ENCODE measurements at places on chromosomes 12 and 14.

DNA sequence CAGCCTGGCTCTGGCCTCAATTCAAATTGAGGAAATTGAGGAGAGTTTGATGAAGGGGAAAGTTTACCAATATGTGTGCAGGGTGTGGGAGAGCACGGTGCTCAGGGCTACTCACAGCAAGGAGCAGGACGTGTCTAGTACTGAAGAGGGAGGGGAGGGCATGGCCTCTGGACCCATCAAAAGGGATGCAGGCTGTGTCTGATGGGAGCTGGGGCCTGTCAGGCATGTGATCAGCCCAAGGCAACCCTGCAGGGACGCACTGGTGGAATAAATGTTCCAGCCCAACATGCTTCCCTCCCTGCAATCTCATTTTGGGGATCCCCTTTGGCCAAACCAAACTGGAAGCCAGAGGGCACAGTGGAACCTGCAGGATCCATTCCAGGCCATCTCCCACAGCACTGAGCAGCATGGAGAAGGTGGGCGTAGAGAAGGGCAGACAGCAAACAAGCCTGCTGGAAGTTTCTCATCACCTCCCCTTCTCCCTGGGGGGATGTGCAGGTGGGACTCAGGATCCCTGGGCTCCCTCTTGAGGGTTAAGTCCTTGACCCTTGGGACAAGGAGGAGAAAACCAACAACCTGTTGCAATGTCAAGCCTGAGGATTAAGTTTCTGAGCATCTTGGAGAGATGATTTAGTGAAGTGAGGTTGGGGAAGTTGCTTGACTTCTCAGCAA is 17.8 kb upstream of the RBM19 start:
- DNase-seq: no peak

DNA sequence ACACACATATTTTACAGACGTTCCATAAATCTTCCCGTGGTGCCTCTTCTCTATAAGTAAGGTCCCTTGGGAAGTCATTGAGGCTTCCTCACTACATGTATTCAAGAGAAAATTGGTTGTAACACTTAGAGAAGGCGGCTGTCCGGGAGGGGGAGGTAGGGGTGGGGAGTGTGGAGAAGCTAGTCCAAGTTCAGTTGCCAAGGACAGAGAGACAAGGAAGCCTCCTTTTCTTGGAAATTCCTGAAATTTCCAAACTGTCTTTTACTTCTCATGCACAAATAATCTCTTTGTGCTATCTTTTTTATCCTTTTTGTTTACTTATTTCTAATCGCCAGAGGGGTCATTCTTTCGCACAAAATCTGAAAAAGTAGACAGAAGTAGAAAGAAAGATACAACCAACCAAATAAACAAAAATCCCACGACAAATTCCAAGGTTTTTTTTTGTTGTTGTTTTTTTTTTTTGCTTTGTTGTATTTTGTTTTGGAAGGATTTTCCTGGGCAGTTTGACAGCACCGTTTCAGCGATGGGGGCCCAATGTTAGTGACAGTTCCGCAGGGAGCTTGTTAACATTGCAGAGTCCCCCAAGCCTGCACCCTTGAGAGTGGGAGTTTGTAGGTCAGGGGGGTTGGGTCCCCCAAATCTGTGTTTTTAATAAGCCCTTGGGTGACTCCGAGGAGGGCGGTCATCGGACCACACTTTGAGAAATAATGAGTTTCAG is 45.2 kb downstream of the MAP1LC3B2 start:
- no peak for DNase-seq

DNA sequence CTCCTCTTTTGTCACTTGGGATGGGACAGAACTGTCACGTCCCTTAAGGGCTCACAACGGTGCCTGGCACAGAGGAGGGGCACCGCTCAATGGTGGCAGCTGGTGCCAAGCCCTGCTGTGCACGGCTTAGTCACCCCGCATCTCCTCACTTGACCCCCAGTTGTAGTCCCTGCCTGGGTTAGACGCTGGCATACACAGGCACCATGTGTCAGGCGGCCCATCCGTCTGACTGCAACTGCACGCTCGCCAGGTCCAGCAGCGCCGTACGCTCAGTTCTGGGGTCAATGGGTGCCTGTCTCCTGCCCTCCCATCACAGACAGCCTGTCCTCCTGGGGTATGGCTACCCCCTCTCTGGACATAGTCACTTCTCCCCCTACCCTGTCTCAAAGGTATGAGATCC is 1.6 kb upstream of the PACS2 start:
- DNase-seq: no peak

- DNase-seq: no peak
Observed at GRCh38 chr14:32537166-32537565, 208.1 kb downstream of the AKAP6 start.

- DNase-seq: no peak
Observed at GRCh38 chr12:95118138-95118787, 44.8 kb upstream of the NR2C1 start.

DNA sequence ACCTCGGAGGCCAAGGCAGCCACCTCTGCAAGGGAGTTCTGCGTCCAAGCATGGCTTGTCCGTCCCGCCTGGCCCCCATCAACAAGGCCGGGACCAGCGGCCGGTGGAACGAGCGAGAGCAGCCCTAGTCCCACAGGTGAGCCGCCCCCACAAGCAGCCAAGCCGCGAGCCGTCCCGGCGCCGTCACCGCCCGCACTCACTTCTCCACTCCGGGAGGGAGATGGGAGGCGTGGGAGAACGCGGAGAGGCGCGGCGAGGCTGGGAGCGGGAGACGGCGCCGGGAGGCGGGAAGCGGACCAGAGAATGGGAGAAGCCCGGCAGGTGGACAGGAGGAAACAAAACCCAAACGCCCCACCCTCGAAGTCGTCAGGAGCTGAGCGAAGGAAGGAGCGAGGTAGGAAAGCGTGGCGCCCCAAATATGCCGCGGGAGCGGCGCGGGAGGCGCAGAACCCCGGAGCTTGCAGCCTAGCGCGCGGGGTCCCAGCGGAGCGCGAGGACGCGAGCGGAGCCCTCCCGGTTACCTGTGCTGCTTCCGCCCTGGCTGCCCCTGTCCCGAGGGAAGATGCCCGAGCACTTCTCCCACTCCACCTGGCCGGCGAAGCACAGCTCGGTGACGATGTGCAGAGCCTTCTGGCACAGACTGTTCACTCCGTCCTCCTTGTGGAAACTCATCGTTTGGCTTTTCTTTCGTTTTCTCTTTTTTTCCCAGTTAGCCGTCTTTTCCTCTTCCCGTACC is 600 bp downstream of the SYT10 start:
- DNase-seq: no peak

DNA sequence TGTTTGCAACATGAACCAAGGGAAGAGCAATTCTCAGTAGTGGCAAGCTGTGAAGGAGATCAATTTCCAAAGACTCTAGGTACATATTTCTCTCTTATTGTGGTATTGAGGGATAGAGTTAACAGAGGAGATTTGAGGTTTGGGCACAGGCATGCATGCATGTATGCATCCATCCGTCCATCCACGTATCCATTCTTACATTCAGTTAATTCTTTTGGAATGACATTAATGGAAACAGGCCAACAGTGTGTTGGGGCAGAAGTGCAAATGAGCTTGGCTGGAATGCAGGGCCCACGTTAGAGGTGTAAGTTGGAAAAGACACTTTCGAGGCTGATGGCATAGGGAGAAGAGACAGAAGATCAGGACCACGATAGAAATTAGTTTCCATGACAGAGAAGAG is 216.9 kb upstream of the PELI2 start:
- no peak for DNase-seq

DNA sequence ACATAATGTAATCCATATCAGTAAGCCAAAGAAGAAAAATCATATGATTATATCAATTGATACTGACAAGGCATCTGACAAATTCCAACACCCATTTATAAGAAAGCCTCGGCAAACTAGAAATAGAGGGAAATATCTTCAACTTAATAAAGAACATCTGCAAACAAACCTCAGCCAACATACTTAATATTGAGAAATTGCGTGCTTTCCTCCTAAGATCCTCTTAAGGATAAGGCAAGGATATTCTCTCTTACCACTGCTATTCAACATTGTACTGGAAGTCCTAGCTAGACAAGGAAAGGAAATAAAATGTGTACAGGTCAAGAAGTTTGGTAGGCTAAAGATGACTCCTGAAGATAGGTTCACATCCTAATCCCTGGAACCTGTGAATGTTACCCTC is 115.9 kb downstream of the DERA start:
- no peak for DNase-seq

DNA sequence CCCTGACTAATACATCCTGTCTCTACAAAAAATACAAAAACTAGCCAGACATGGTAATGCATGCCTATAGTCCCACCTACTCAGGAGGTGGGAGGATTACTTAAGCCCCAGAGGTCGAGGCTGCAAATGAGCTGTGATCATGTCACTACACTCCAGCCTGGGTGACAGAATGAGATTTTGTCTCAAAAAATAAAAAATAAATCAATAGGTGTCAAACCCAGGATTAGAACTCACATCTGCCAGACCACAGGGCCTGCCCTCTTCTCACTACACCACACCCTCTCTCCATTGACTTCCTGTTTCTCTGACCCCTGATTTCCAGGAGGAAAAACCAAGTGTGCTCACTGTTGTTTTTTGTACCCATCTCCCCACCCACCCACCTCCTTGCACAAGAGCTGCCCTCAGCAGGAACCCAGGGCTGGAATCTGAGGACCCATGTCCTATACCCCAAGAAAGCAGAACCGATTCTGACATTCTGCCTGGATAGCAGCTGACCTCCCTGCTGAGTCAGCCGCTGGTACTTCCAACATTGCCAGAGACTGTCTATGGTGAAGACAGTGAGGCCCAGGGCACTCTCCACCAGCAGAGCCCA is 6.2 kb downstream of the CMKLR1 start:
- no peak for DNase-seq

- DNase-seq: no peak
Observed at GRCh38 chr12:45540661-45541341, 188.7 kb upstream of the ARID2 start.

GRCh38 chr12:88453323-88453722 is 126.9 kb downstream of the KITLG start:
- no peak for DNase-seq

- DNase-seq: no peak
Observed at GRCh38 chr12:53931844-53932581, 6.6 kb upstream of the HOXC13 start.

DNA sequence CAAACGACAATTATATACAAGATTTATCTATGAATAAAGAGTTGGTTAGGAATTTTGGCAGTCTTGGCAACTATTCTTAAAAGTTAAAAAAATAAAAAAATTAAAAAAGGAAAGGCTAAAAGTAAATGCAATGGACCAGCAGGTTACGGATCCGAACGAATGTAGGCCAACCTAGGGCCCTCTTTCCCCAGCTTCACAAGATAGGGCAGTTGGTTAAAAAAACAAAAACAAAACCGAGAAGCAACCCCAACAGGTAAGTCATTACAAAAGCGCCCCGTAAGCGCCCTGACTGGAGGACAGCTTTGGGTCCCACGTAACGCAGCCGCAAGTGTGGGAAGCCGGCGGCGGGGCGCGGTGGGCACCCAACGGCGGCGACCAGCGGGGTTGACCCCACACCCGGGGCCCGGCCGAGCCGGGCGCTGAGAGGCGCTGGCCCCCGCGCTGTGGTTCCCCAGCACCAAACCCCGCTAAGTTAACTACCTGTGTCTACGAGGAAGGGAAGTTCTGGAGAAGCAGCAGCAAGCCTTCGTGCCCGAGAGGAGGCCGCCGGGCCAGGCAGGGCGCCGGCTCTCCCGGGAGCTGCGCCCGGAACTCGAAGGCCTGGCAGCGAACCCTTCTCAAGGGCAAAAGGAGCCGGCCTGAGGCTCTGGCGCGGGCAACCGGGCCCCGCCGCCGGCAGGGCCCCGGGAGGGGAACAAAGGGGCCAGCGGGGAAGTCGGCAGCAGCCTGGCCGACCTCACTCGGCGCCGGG is 882 bp downstream of the HECTD1 start:
- DNase-seq: peak; percentile 71

- peak; percentile 4 for DNase-seq
Observed at GRCh38 chr14:106507354-106507753, 981.0 kb downstream of the TMEM121 start.

DNA sequence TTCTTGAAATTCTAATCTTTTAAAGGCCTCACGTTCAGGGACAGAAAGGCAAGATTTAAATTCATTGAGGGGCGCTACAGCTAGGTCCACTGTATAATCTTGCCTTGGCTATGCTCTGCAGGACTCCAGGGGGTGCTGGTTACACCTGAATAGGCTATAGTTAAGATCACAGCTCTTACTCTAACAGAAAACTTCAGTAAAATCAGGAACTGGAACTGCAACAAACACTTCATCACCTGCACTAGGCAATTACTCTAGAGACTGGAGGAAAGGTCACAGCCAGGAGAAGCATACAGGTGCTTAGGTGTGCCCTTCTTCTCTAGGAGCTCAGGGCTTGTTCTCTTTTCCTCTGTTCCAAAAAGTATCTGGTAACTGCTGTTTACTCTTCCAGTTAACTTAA is 20.9 kb downstream of the SLCO1C1 start:
- DNase-seq: no peak

- DNase-seq: no peak
Observed at GRCh38 chr12:96500693-96501092, 11.3 kb downstream of the CFAP54 start.

DNA sequence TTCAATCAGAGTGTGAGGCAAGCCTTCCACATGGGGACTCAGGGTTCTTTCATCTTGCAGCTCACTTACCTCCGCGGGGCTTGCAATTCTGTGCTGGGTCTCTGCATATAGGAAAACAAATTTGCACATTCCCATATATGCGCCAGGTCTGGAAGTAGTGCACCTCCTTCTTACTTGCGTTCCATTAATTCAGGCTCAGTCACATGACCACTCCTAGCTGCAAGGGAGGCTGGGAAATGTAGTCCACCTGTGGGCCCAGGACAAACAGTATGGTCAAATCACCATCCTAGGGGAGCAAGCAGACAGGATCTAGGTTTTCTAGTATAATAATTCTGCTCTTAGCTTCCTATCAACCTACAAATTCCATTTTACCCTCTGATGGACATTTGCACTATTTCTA is 160.4 kb downstream of the AACS start:
- no peak for DNase-seq

GRCh38 chr14:50452979-50453705 is 56.5 kb upstream of the CDKL1 start:
- no peak for DNase-seq

- no peak for DNase-seq
Observed at GRCh38 chr14:21168055-21168454, 12.2 kb upstream of the OR5AU1 start.

GRCh38 chr12:45732250-45732649 is 2.7 kb downstream of the ARID2 start:
- no peak for DNase-seq

DNA sequence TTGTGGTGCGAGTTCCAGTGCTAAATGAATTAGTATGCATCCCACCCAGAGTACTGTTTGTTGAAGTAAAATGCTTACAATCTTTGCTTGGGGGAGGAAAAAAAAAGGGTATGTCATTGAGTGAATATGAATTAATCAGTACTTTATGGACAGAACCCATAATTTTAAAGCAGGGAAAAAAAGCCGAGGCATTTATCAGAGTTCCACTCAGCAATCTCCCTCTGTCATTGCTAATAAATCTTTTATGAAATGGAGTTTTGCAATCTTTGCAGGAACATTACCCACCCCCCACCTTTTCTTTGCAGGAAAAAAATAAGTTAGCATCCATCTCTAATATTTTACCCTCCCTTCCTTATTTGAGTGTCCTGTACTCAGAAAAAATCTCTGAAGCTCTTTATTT is 127.9 kb upstream of the TMPO start:
- no peak for DNase-seq

Measured in stimulated activated CD8-positive, alpha-beta memory T cell treated with anti-CD3 and anti-CD28 coated beads, Interleukin-7, amount 100 ng/mL, for 48 hours (primary cell).